ENCODE measurements at places on chromosomes 1 and 21. TPM values are rescaled to one million over a fixed set of nuclear protein-coding genes. Genes with fewer than 3 reads are reported as not detected.
A peak's percentile ranks its signal among the peaks of the same experiment; 100 is the strongest.

- DNase-seq: no peak
Observed at GRCh38 chr1:176949033-176949662, 215.4 kb downstream of the ASTN1 start.

DNA sequence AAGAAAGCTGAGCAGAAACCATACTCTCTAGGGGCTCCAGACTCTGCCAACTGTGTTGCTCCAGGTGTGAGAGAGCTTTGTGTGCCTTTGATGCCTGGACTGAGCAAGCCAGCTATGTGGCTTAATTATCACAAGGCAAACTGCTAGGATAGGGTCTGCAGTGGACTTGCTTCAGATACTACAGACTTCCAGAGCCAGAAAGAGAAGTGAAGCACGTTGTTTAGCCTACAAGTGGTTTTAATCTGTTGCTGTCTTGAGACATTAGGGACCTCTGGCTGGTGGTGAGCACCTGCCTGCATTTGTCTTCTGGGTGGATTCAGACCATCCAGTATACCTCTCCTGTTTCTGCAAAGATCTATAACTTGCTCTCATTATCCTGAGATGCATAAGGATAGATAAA, 353.4 kb upstream of the PLXNA2 start:
- DNase-seq: no peak

DNA sequence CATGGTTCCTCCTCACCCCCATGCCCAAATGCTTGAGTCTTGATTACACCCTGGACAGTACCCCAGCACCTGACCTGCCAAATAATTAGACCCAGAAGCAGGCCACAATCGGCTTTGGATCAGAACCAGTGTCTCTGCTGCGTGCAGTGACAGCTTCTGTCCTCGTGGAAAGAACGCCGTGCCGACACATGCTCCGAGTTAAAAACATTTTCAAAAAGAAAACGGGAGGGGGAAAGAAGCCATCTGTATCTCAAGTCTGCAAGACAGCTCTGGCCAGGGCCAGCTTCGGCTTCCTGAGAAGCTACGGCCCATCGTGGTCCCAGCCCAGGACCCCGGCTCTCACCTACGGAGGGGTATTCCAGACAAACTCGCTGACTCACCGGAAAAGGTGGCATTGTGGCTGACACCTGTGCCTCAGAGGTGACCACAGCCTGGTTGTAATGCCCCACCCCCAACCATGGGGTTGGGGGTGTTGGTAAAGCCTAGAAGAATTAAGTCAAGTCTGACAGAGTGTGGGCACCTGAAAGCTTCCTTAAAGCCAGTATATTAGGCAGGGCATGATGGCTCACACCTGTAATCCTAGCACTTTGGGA, 25.8 kb downstream of the SSBP3 start:
- no peak for DNase-seq

GRCh38 chr1:12001996-12002493, 17.3 kb upstream of the MIIP start:
- no peak for DNase-seq

- DNase-seq: no peak
Observed at GRCh38 chr1:175225805-175226129, 33.2 kb upstream of the KIAA0040 start.

GRCh38 chr1:10236405-10237156, 26.2 kb downstream of the KIF1B start:
- DNase-seq: no peak

DNA sequence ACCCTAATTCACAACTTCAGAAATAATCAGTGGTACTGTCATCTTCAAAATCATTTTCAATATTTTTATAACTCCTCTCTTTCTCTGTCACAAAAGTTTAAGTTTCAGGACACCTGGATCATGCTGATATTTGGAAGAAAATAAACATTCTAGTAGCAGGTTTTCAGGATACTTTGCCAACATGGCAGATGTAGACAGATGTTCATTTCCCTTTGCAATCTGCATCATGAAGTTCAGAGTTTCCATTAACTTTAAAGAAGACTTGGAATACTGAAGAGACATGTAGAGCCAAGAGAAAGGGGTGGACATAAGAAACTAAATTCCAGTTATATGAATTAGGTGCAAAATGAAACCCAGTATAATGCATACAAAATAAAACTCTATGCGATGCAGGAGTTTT, 218.1 kb downstream of the USH2A start:
- DNase-seq: no peak

- no peak for DNase-seq
Observed at GRCh38 chr1:183079712-183080388, 56.6 kb downstream of the LAMC1 start.

GRCh38 chr1:1758059-1758621, 20.1 kb downstream of the NADK start:
- no peak for DNase-seq

- no peak for DNase-seq
Observed at GRCh38 chr1:78759881-78760280, 110.2 kb downstream of the IFI44 start.

GRCh38 chr21:41071258-41072171, 96.4 kb upstream of the BACE2 start:
- no peak for DNase-seq

Gene PPT1
- total RNA-seq: 80.3 TPM

- DNase-seq: no peak
Observed at GRCh38 chr1:242784084-242784483, 259.6 kb upstream of the PLD5 start.

DNA sequence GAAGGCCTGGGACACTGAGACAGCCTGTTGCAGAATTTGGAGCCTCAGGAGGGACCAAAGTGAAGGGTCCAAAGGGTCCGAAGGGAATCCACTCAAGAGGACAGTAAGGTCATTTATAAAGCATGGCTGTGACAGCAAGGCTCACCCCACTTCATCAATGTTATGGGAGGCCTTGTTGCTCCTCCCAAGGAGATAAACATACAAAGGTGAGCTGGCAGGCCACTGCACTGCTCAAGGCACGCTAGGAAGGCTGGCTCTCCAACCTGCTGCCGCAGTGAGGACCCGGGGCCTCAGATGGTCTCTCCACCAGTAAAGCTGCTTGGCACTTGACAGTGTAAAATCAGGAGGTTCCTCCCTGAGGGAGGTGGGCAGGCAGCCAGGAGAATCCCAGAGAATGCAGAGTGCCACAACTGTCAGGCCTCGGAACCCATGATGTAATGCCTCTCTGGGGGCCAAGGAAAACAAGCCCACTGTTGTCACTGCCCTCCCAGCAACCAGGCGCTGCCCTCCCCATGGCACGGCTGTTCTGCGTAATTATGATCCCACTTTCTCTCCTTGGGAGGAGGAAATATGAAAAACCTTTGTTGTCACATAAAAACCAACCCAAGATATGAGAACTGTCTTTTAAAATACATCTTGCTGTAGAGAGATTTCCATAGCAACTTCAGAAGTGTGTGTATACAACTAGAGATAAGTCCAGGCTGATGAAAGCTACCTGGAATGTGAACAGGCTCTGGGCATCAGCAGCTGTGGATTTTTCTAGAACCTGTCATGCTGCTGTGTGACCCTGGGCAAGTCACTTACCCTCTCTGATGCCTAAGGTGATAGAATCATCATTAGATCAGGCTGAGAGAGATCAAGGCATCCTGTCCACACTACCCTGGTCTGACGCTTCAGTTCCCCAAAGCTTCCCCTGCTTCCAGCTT, 102.5 kb downstream of the KCNN3 start:
- peak; percentile 33 for DNase-seq

DNA sequence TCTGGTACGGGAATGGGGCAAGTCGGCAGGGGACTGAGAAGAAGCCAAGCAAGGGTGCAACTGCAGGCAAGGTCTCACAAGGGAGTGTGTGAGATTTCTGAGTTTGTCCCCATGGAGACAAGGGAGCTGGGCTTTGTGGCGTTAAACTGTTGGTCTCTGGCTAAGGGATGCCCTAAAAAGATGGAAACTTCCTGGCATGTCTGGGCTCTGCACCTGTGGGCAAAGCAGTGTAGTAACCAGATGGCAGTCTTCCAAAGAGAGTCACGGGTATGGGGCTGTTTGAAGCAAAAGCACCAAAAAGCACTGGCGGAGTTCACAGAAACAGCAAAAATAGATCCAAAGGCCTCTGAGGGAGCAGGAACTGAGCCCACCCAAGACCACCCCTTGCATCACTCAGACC, 104.8 kb upstream of the SLC44A3 start:
- DNase-seq: no peak

DNA sequence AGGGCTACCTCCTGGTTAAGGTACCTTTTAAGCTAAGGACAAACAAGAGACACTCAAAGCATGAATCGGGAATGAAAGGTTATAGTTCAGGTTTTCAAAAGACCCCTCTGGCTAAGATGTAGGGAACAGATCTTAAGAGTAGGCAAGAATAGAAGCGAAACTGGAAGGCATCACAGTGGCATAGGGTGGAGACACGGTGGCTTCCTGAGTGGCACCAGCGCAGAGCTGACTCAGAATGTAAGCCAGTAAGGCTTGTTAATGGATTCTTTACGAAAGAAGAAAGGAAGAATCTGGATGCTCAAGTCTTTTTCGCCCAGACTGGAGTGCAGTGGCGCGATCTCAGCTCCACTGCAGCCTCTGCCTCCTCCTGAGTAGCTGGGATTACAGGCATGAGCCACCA, 21.2 kb downstream of the PADI6 start:
- DNase-seq: no peak

Gene EXTL1
- total RNA-seq: 39.9 TPM

DNA sequence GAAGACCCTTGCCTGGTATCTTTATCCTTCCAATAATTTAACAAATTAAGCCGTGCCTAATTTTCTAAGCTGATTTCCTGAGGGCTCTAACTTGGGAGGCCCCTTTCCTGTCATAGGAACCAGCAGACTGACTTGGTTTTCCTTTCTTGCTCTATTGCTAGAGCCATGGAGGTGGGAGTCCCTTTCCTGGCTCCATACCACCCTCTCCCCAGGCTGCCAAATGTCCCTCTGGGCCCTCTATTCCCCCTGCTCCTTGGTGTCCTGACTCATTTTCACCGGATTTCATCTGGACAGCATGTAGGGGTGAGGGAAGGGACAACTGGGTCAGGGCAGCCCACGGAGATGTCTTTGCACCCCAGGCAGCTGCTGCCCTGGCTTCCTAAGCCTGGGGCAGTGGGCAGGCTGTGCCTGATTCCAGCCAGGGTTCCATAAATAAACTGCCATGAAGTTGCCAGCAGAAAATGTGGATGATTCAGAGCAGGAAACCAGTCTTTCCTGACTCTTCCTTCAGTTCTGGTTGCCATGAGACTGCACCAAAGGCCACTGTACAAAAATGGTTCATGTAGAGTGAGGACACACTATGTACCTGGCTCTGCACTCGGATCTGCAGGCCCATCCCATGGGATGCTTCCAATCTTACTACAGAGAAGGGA, 38.0 kb upstream of the SERBP1 start:
- DNase-seq: no peak

- no peak for DNase-seq
Observed at GRCh38 chr1:55646181-55646580, 431.0 kb upstream of the USP24 start.

GRCh38 chr1:7224081-7224534, 438.9 kb downstream of the CAMTA1 start:
- no peak for DNase-seq
